CD8-positive, alpha-beta memory T cell (primary cell): ENCODE measurements at places on chromosomes 3 and 15.

DNA sequence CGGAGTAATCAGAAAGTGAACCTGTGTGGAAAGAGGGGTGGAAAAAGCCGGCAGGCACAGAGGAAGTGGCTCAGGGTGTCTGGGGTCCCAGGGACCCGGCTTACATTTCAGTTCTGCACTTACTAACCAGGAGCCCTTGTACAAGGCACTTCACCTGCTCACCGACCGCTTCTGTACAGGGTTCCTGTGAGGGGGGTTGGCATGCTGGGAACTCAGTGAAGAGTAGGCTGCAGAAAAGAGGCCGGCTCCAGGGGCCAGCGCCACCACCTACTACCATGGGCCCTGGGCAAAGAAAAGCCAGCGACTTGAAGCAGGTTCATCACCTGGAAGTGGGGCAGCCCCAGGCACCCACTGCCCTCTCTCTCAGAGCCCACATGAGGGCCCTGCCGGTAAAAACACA, 6.2 kb downstream of the STIMATE start:
- no peak for DNase-seq

GRCh38 chr15:70576696-70577095, 186.7 kb downstream of the UACA start:
- no peak for DNase-seq

DNA sequence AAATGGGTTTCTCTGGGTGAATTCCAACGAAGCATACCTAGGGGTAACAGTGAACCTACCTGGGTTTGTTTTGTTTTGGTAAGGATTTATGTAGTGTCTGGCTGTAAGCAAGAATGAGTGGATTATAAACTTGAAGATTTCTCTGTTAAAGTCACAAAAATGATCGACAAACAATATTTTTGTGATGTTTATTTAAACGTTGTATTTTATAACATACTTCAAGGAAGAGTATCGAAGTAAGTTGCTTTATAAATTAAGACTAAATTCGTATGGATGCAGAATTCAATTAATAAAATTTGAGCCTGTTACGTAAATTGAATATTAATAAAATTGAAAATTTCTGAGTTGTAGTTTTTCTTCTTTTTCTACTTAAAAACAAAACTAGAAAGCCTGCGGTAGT, 982 bp upstream of the ZDHHC23 start:
- no peak for DNase-seq

- DNase-seq, result no peak
These were observed 21.2 kb downstream of the CRTC3 start for GRCh38 chr15:90550919-90551318.

DNA sequence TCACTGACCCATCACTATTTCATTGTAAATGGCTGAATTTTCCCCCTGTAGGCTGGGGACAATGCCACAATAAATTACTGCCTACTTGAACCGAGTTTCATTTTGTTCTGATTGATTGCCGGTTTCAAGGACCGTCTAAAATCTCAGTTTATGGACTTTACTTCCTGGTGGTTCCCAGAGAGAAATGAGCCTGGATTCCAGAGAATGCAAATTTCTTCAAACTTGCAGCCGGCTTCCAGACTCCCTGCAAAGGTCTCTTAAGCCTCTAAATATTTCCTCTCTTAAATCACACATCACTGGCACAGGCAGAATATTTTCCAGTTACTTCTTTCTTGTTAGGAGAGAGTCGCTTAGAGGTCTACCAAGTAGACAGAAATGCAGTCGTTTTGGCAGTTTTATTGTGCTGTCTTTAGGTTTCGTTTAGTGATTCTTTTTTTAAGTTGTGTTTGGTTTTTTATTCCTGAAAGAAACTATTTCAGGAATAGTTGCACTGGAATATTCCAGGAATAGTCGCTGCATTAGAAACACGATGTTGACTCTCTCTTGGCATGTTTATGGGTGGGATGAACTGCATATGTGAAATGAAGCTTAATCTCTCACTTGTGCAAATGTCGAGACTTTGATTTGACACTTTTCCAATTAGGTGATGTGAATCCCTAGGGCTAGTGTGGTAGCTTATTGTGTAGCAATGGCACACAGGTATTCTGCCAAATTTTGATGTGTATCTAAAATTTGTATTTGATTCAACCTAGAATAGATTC, 284.1 kb upstream of the NR2E3 start:
- no peak for DNase-seq

- DNase-seq, result no peak
These were observed 110.4 kb downstream of the IL12A start for GRCh38 chr3:160098926-160099626.

DNA sequence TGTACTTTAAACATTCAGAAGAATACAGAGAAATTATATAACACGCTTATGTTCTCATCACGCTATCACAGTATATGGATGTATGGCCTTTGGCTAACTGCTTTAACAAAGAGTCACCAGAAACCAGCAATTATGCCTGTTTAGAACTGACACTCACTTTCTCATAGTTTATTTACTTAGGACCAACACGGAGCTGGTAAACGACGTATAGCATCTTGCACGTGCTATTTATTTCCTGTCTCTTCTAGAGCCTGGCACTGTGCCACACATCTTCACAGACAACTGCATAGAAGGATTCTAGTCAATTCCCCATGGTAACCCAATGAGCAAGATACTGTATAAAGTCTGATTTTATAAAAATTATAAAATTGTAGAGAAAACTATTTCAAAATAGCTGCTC, 43.6 kb downstream of the TBC1D2B start:
- peak; percentile 63 for DNase-seq

- peak; percentile 9 for DNase-seq
These were observed 57.6 kb upstream of the APEH start for GRCh38 chr3:49616491-49616941.

DNA sequence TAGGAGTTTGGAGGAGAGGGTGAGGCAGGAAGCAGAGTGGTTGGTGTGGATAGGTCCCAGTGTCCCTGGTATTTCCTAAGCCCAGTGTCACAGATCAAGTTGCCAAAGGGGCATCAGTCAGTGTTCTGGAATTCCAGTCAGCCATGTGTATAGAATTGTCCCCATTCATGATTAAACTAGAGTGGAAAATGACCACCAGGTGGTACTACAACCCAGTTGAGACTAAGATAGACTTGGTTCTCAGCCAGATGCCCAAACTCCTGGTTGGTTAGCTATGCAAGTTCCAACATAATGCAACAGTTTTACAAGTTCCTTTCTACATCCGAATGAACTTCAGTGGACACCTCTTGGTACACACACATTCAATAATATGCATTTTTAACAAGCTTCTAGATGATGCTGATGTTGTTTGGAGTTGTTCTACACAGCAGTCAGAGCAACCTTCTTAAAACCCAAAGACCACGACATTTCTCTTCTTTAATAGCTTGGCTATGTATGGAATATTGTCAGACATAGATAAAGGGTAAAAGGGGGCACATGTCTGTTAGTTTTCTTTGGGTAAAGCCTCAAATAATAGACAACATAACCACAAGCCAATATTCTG, 8.4 kb upstream of the ATR start:
- DNase-seq, result no peak

DNA sequence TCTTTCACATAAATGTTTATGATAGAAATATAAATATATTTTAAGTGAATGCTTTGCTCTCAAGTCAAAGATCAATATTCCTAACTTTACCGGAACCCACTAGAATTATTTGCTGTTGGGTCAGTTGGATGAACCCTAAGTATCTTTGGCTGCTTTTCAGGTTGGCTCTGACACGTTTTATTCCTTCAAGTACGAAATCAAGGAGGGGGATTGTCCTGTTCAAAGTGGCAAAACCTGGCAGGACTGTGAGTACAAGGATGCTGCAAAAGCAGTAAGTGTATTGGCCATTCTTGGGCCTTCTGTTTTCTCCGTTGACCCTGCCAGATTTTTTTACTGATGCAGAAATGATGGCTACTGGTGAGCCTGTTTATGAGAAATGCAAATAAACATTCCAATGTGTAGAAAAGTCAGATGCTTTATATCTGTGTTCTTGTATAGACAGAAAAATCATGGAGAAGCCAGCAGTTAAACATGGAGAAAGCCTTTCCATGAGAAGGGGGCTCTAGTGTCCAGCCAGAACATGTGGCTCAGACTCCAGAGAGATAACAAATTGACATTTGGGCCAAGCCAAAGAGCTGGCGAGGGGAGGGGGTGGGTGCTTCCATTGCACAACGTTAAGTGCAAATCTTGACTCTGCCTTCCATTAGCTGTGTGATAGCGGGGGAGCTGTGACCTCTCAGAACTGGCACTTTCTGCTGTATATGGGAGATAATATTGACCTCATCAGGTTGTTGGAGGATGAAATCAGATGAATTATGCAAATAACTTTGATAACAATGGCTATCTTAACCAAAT, 3.0 kb downstream of the KNG1 start:
- no peak for DNase-seq

- no peak for DNase-seq
These were observed 96.4 kb upstream of the IL12A start for GRCh38 chr3:159892171-159892795.

GRCh38 chr3:72237679-72238009, 452.7 kb upstream of the PROK2 start:
- no peak for DNase-seq

GRCh38 chr3:14235912-14236295, 57.3 kb downstream of the LSM3 start:
- DNase-seq, result no peak

DNA sequence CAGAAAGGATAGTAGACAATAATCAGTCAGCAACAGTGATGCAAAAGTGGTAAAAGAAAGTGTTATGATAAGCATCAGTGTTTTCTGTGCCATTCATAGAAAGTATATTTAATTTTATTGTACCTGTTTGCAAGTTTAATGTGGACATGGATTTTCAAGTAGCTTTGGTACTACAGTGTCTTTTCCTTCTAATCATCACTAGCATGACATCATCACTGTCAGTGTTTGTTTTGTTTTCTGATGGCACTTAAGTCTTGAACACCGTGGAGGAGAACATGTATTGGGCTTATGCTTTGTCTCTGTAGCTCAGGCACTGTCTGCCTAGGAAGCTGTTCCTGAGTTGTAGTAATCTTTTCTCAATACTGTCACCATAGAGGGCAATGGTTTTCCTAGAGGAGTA, 41.9 kb downstream of the SETD5 start:
- no peak for DNase-seq

DNA sequence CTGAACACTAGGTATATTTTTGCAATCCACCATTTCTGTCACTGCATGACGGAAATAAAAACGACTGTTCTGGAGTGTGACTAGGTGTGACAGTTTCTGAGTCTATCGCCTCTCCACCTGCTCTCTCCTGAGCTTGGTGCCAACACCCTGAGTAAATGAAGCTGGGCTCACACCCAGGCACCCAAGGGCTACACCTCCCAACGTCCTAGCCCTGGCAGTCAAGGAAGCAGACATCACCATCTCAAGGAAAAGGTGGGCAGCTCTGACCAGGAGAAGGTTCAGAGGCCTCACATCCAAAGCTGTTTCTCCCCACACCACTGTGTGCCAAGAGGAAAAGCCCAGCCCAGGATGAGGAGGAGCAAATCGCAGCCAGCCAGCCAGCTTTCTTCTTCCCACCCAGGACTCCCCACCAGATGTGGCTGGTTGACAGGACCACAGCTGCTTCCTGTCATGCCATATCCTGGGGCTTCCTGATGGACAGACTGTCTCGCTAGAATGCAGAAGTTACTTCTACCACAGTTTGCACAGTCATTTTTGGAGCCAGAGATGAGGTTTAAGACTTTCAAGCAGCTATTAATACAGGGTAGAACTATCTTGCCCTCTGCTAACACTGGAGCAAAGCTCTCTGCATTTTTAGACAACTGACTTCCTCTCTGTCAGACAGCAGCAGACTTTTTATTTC, 3.3 kb downstream of the SCAMP2 start:
- DNase-seq, result no peak

DNA sequence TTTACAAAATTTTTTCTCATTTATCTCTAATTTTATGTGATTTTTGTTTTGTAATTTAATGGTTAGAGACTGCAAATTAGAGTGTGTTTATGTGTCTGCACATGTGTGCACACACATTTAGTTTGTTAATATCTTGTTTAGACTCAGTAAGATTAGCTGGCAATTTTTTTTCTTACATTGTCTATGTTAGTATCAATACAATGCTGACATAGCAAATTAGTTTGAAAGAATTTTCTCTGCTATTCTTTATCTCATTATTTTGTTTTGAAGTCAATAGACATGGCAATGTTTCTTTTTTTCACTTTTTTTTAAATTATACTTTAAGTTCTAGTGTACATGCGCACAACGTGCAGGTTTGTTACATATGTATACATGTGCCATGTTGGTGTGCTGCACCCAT, 1155.0 kb downstream of the ZPLD1 start:
- no peak for DNase-seq

- no peak for DNase-seq
These were observed 306.4 kb upstream of the ROPN1 start for GRCh38 chr3:124298301-124298700.

DNA sequence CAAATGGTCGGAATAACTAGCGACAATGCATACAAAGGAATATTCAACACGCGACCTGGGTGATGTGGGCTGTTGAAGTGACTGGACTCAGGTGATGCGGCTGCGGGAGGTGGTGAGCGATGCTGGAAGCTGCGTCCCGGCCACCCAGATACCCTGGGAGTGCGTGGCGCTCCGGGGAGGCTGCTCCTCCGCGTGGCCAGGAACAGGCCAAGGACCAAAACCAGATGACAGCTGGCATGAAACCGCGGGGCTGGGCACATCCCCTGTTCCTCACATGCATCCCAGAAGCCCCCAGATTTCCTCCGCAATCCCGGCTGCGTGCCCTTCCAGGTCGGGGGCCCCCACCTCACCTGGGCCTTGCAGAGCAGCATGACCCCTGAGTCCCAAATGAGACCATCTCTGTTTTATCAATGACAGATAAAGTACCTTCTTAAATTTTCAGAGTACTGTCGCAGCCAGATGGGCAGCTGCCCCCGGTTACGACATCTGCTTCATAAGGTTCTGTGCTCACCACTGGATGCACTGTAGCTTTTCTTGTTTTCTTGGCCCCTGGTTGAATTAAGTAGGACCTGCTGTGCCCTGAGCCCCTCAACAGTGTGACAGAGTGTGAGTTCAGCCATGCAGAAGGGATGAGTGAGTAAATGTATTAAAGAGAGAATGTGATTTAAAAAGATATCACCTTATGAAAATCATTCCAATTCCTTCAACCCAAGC, 278.2 kb downstream of the GABRG3 start:
- DNase-seq, result no peak

- DNase-seq, result no peak
These were observed 45.0 kb upstream of the SACM1L start for GRCh38 chr3:45644063-45644790.
